ENCODE measurements at places on chromosomes 11 and 22.

- no peak for DNase-seq
Observed at GRCh38 chr22:49650336-49651241, 177.1 kb downstream of the BRD1 start.

DNA sequence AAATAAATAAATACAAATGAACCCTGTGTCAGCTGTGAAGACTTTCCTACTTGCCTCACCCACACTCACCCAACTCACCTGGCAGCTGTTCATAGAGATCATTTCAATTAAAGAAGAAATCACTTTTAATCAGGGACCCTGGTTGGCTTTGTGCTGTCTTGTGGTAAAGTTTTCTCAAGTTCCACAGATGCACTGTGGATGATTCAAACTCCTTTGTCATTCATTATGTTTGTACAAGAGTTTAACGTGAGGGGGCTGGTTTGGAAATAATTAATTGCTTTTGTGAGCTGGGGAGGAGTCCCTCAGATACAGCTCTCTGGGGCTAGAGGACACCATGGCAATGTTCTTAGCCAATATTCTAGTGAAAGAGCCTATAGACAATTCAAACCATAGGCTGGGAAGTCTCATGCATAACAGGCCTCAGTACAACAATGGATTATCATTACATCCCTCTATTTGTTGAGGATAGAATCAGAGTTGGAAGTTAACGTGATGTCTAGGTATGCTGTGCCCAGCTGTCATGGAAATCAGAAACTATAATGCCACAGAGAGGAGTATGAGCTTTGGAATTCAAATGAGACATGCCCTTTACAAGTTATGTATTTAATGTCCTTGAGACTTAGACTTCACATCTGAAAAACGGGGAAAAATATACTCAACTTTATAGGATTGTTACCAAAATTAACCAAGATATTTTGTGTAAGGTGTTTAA, 698.5 kb downstream of the KCNA4 start:
- DNase-seq, result no peak

- DNase-seq, result no peak
Observed at GRCh38 chr11:108237058-108237481, 14.2 kb downstream of the ATM start.

DNA sequence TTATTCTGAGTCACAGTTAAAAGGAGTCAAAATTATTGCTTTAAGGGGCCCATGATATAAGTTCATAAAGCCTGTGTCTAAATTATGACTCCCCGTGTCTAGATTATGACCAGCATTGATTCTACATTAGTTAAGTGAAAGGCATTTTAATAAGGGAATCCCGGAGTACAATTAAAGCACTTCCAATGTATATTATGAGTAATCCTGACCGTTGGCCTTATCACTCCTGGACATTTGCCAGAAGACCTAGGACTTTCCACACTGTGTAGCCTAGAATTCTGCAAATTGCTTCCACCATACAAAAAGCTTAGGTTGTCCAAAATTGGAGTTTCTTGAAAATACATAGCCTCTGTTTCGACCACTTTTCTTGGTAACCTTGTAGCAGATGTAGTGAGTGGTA, 1292.6 kb downstream of the LRRC4C start:
- no peak for DNase-seq

DNA sequence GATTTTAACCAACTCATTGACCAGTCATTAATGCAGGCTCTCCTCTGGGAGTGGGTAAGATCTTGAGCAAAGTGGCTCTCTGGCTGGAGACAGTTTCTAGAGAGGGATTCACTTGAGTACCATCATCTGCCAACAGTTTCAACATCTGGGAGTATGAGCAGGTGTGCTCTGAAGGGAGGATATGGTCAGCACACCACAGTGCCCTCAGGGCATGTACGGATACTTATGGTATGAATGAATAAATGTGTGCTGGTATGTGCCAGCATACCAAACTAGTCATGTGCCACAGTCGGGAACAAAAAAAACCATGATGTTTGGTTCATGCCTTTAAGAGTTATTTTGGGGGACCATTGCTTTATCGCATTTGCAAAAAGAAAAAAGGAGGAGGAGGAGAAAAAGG, 1197.5 kb upstream of the TENM4 start:
- DNase-seq, result no peak

GRCh38 chr11:413120-414081, 1.4 kb downstream of the SIGIRR start:
- no peak for DNase-seq

GRCh38 chr11:62652161-62653006, 718 bp downstream of the INTS5 start:
- DNase-seq, result no peak

- no peak for DNase-seq
Observed at GRCh38 chr11:113534625-113535024, 59.4 kb upstream of the DRD2 start.

- no peak for DNase-seq
Observed at GRCh38 chr22:35879351-35879750, 149.3 kb downstream of the RBFOX2 start.

DNA sequence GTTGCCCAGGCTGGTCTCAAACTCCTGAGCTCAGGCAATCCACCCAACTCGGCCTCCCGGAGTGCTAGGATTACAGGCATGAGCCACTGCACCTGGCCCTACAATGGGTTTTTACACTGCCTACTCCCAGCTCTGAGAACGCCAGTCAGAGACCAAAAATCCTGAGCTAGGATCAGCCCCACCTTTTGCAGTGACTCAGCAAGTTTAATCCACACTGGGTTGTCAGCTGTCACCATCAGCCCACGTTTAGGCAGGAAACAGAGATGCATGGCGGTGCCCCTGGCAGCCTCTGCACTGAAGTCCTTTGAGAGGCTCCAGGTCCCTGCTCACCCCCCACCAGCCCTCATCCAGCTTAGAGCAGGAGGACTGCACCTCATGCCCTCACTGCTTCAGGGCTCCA, 117.6 kb downstream of the ARHGAP8 start:
- peak; percentile 36 for DNase-seq

- DNase-seq, result no peak
Observed at GRCh38 chr11:97033178-97033577, 643.4 kb downstream of the JRKL start.

GRCh38 chr11:44987506-44987905, 36.8 kb upstream of the TP53I11 start:
- no peak for DNase-seq

DNA sequence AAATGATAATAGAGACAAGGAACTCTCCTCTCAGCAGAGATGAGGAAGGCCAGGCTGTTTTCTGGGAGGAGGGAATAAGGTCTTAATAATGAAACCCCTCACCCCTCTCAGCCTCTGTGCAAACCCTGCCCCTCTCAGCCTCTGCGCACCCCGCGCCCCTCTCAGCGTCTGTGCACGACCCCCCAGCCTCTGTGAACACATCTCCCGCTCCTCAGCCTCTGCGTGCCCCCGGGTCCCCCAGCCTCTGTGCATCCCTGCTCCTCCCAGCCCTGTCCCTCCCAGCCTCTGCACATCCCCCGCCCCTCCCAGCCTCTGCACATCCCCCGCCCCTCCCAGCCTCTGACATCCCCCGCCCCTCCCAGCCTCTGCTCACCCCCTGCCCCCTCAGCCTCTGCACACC, 837.8 kb downstream of the TBC1D22A start:
- no peak for DNase-seq

GRCh38 chr11:10379426-10379825, 74.6 kb downstream of the ADM start:
- no peak for DNase-seq

GRCh38 chr11:75562836-75563484, 907 bp downstream of the SERPINH1 start:
- peak; percentile 38 for DNase-seq

DNA sequence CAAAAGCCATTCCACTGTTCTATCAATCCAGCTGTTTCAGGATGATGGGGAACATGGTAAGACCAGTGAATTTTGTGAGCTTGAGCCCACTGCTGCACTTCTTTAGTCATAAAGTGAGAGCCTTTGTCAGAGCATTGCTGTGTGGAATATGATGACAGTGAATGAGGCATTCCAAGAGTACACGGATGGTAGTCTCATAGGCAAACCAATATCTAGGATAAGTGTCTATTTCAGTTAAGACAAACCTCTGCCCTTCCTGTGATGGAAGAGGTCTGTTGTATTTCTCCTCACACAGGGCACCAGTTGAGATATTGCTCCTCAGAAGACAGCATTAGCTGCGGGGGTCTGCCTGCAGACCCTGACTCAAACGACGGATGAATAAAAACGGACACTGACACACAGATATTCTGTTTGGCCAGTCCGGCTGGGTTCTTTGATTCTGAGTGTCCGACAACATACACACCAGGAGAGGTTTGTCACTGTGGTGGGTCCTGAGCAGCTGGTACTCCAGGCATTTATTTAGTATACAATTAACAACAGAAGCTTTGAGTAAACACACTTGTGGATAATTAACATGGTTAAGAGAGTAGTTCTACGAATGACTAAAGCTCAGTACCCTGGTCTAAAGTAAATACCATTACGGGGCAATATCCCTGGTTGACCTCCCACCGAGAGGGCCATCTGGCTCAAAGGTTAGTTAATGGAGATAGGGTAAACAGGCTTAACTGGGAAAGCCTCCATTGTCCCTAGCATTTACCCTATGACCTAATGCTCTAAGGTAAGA, 121.7 kb downstream of the ZNF280B start:
- no peak for DNase-seq

DNA sequence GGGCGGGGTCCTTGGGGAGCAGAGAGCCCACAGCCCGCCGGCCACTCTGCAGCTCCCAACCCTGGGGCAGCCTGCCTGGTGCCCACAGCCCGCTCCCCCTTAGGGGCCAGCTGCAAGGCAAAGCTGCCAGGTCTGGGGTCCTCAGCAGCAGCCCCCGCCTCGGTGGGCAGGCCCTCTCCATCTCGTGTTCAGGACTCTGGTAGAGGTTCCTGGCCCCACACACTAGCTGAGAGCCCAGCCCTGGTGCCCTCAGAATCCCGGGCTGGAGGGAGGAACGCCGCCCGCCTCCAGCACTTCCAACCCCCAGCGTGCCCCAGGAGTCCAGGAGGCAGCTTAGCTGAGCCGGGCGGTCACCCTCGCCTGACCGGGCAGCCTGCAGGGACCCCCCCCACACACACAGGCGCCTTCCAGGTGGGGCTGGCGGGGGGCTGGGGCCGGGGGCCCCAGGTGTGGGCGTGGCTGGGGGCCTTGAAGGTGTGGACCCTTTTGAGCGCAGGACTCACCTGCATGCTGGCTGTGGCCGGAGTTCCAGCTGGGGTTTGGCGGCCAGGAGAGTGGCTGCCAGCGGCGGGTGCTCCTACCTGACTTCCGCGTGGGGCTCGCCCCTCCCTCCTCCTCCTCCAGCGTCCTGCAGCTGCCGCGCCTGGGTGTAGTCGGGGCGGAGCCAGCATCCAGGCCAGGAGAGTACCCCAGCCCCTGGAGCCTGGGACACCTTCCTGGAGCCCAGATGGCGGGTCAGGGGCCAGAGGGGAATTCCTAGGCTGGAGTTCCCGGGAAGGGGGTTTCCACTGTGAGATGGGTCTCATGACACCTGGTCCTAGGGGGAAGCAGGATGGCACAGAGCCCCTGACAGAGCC, at the start of gene ANO9:
Gene ANO9, minus strand, starts transcription at position 594 of the 857 bp plus-strand sequence. Its CDS starts 85 bp downstream, at position 509.
- DNase-seq, result peak; percentile 71

GRCh38 chr11:120863359-120863758, 160.5 kb upstream of the TBCEL start:
- DNase-seq, result no peak

DNA sequence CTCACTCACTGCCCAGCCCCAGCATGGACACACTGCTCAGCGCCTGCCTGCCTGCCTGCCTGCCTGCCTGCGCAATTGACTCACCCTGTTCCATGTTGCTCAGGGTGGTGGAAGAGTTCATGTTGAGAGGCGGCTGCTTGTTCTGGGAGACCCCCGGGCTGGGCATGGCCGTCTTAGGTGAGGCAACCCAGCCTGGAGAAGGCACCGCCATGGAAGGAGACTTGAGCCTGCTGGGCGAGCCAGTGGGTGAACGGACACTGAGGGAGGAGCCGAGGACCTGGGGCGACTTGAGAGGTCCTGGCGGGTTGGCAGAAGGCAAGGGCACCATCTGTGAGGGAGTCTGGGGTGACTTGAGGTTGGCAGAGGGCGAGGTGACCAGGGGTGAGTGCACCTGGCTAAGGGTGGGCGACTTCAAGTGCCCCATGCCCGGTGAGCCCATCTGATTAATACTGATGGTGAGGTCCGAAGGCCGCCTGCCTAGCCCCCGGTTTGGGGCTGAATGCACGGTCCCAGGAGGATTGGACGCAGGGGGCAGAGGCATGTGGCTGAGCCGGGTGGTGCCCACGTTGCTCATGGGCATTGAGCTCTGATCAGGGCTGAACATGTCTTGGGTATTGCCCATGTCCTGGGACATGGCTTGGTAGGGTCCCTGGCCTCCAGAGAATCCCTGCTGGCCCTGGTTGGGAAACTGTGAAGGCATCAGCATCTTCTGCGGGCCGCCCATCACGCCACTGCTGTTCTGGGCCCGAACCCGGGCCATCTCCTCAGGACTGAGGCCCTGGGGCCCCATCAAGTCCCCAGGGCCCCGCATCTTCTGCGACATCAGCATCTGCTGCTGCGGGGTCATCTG, 17.1 kb downstream of the CXCR5 start:
- DNase-seq, result no peak

GRCh38 chr11:111774955-111775710, 8.9 kb upstream of the PPP2R1B start:
- DNase-seq, result no peak

DNA sequence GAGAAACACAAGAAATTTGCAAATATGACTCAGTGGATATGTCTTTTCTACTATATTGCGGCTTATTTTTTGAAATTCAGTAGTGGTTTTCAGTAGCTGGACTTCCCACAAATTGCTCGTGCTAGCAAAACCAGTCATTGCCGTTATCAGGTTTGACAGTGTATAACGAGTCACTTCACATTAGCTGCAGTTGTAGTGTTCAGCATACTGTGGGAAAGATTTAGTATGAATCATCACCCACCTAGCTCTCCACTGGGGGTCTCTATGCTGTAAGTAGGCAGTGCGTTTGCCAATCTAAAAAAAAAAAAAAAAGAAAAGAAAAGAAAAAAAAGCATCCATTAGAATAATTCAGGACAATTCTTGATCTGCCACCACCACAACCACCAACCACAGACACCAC, 1318.9 kb downstream of the LRRC4C start:
- no peak for DNase-seq

DNA sequence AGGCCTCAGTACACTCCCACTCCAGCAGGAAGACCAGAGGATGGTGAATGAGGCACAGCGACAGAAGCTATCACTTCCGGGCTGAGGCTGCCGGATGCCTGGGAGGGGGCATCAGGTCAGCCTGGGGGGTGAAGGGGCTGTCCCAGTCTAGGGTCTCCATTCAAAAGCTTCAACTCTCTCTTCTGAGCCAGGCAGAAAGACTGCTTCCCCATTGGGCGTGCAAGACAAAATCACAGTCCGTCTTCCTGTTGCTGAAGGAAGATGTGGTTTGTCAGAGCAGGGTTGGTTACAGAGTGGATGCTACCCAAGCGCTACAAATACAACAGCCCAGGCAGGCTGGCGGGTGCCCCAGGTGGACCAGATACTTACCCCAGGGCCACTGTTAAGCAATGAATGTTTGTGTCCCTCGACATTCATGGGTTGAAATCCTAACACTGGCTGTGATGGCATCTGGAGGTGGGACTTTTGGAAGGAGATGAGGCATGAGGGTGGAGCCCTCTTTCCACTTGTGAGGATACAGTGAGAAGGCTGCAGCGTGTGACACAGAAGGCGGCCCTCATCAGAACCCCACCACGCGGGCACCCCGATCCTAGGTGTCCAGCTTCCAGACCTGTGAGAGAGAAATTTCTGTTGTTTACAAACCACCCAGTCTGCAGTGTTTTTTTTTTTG, 12.0 kb downstream of the UPK3A start:
- DNase-seq, result no peak

Data from LoVo (cell line).